Activated CD8-positive, alpha-beta T cell treated with anti-CD3 and anti-CD28 coated beads, Interleukin-2, amount 10 ng/mL, durations not matched to agents 7 days and 5 days (primary cell): ENCODE measurements at places on chromosomes 6 and 20.

DNA sequence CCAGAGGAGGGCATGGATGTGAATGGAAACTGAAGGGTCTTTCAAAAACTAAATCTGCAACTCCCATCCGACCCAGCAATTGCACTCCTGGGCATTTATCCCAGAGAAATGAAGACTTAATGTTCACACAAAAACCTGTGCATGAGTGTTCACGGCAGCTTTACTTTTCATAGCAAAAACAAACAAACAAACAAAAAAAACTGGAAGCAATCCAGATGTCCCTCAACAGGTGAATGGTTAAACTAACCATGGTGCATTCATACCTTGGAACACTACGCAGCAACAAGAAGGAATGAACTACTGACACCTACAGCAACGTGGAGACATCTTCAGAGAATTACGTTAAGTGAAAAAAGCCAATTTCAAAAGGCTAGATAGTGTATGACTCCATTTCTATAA is 32.2 kb downstream of the PMEPA1 start:
- H3K27ac ChIP-seq = no peak overlapping the region
- H3K4me1 ChIP-seq = peaks cover 20% of the 10 kb centered on the region
- no peaks in the 10 kb centered on the region for H3K36me3 ChIP-seq
- no peak overlapping the region for H3K4me3 ChIP-seq

DNA sequence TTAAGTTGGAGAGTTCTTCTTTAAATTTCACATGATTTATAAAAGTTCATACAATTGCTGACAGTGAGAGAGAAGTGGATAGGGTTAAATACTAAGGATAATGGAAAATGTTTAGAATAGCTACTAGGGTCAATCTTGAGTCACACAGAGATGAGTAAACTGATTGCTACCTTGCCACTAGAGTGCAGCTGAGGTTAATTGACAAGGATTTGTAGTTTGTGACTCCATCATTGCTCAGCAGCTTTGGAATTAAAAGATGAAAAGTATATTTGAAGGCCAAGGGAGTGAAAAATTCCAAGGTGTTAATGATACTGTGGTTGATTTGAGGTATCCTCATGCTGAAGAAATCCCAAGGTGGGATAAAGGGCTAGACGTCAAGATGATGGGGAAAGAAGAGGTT is 524.0 kb downstream of the UTRN start:
- H3K27me3 ChIP-seq = no peaks in the 10 kb centered on the region
- no peak for DNase-seq
- peaks cover 49% of the 10 kb centered on the region for H3K36me3 ChIP-seq
- H3K4me1 ChIP-seq = no peaks in the 10 kb centered on the region
- no peak overlapping the region for H3K4me3 ChIP-seq

DNA sequence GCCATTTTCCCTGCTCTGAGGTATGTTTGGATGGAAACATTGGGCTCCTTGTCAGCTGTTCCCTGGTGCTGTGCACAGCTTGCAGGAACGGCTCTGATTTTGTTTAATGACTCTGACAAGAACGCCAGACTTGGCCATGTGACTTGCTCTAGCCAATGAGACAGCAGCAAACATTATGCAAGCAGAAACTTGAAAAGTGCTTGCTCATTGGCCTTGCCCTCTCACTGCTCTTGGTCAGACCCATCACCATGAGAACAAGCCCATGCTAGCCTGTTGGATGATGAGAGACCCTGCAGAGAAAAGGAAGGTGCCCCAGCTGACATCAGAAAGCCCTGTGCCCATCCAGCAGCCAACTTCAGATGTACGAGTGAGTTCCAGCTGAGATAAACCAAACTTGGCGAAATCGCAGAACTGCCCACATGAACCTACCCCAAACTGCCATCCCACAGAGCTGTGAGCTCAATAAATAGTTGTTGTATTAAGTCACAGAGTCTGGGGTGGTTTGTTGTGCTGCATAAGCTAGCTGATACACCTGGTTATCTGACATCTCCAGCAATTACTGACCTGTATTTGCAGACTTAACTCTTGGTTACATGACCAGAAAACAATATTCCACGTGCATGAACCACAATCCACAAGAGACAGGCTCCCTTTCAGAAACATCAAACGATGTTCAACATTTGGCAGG is 96.9 kb downstream of the JPH2 start:
- no peaks in the 10 kb centered on the region for H3K36me3 ChIP-seq
- no peak overlapping the region for H3K27ac ChIP-seq
- no peak overlapping the region for H3K4me3 ChIP-seq
- no peak for DNase-seq

GRCh38 chr20:24798930-24799705 is 150.0 kb upstream of the CST7 start:
- no peaks in the 10 kb centered on the region for H3K27me3 ChIP-seq
- no peak for DNase-seq
- peaks cover 12% of the 10 kb centered on the region for H3K4me1 ChIP-seq

DNA sequence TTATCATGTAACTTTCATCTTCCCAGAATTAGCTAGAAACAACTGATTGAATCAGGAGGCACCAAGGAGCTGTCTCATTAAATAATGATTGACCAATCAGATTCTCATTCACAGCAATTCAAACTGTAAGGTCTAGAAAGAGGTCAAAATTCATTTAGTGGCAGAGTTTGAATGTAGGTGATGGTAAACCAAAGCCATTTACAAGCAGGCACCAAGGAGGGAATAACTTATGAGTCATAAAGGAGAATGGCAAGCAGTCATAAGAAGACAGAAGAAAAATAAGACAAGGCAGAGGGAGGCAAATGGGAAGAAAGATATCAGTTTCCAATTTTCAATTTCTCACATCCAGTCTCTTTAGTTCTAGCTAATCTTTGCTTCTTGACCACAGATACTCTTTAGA is 52.9 kb upstream of the DEFB112 start:
- H3K4me1 ChIP-seq = no peaks in the 10 kb centered on the region
- H3K27ac ChIP-seq = no peak overlapping the region
- no peak for DNase-seq
- no peak overlapping the region for H3K4me3 ChIP-seq

DNA sequence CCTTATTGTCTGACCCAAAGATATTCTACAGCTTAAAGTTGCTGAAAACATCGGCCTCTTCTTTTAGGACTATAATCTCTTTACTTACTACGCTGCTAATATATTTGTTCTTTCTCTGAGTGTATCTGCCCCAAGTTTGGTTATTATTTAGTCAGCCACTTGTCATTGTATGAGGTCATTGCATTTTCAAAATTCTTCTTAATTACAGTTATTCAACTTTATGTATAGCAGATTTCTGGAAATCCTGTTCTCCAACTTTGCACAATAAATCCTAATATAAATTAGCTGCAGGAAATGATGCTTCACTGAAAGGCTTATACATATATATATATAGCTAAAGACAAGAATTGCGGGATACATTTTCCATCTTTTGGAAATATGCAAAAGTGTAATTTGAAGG is 88.5 kb upstream of the HIVEP1 start:
- no peak overlapping the region for H3K27ac ChIP-seq
- no peaks in the 10 kb centered on the region for H3K36me3 ChIP-seq
- no peaks in the 10 kb centered on the region for H3K4me1 ChIP-seq
- no peak overlapping the region for H3K4me3 ChIP-seq

DNA sequence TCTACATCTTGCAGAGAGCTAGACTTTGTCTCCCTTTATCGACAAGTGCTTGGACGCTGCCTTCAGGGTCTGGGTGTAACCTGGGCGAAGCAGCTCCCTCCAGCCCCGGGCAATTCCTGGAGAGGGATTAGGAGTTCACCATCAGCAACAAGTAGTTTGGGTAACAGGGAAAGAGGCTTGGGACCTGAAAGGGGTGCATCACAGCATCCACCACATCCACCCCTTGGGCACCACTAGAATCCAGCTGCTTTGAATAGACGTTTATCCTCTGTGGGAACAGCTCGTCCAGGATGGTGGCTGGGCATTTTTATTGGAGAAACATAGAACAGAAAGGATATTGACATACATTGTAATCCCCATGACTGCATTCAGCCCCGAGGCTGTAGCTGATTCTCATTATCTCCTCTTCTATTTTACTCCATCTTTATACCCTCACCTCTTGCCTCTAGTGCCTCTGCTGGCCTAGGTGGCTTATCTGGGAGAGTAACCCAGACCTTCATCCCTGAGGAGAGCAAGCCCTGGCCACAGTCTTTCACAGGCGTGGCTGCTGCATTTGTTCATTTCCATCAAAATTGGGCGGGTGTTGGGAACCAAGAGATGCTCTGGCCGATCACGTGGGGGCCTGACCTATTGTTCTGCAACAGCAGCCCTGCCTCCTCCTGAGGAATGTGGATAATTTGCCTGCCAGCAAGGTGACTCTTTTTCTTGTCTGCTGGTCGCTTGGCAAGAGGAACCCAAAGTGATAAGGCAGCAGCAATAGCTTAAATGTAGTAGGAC is 109.2 kb upstream of the RALGAPA2 start:
- no peak overlapping the region for H3K27ac ChIP-seq
- peaks cover 13% of the 10 kb centered on the region for H3K27me3 ChIP-seq
- no peak for DNase-seq
